Lower lobe of right lung (tissue), 2 donors: ENCODE measurements at places on chromosomes 11 and 22. TPM values are rescaled to one million over a fixed set of nuclear protein-coding genes. Genes with fewer than 3 reads are reported as not detected.

GRCh38 chr11:83819931-83820549 lies 533.9 kb upstream of the CCDC90B start:
- DNase-seq: no peak

DNA sequence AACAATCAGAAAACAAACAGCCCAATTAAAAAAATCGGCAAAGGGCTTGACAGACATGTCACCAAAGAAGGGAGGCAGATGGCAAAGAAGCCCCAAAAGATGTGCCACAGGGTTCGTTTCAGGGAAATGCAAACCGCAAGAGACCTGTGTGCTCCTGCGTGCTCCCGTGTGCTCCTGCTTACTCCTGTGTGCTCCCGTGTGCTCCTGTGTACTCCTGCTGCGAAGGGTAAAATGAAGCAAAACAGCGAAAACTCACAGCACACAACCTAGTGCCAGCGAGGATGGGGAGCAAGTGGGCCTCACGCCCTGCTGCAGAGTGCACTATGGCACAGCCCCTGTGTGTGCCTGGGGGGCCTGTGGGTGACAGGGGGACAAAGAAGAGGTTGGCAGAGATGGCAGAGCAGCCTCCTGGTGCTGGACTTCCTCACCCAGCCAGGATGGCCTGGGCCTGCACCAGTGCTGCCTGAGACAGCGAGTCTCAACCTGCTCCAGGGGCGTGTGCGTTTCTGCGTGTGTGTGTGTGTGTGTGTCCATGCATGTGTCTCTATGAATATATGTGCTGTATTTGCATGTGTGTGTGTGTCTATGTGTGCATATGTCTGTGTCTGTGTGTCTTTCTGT lies 14.0 kb downstream of the ASCL2 start:
- no peak for DNase-seq

DNA sequence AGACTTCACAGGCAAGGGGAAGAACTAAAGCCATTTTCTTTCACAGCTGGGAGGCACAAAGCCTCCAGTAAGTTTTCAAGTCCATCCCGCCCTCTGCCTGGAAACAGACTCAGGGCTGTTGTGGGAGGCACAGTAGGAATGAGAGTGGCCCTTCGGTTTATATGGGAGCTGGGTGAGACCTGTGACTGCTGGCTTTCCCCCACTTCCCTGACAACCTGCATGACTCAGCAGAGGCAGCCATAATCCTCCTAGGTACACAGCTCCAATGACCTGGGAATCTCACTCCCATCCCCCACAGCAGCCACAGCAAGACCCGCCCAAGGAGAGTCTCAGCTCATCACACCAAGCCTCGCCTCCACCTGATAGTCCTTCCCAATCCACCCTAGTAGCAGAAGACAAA lies 12.1 kb upstream of the TMEM45B start:
- no peak for DNase-seq

Gene CDC42EP2
- 17.0 TPM for total RNA-seq

Gene BARX2
- total RNA-seq: 0.41 TPM
